Nephron progenitor cell (in vitro differentiated cells): ENCODE measurements at places on chromosomes 3 and 15.

DNA sequence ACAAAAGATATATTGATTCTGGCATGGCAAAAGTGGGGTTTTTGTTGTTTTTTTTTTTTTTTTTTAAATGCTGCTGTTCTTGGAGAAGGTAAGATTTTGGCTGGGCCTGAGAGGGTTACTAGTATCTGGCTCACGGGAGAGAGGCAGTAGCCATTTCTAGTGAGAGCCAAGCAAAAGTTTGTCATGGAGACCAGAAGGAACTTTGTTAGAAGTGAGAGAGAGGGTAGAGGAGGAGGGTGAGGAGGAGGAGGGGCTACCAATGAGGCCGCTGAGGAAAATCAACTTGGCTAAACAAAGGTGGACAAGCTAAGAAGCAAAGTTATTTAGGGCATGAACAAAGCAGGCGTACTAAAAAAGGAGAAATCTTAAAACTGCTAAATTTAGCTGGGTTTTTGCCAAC, 48.9 kb upstream of the STRIT1 start:
- DNase-seq: no peak

GRCh38 chr3:46863261-46863782, at the start of gene MYL3:
MYL3 (minus strand) TSS chr3:46863444; CDS start chr3:46863390, 54 bp downstream.
- DNase-seq: no peak

GRCh38 chr3:157282261-157283191, 122.6 kb upstream of the CCNL1 start:
- no peak for DNase-seq

GRCh38 chr3:84961011-84961410, 2.2 kb downstream of the CADM2 start:
- DNase-seq: no peak

DNA sequence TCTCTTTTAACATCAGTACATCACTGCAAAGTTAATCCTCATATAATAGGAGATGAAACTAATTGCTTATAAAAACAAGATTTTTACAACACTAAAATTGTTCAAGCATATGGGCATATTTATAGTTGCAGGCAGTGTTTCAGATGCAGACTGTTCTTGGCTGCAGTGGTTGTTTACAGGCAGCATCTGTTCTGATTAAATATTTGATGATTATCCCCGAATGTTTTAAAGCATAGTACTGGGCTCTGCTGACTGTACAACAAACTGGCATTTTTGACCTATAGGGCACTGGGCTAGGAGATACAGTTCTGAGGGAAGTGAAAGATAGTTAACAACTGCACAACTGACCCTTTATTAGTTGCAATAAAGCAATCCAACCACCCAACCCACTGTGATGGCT, 113.6 kb downstream of the UBE3A start:
- DNase-seq: no peak

- DNase-seq: no peak
Measured at GRCh38 chr3:117602058-117602644, 892.6 kb downstream of the TUSC7 start.

GRCh38 chr15:26620528-26621458, 152.1 kb downstream of the GABRB3 start:
- DNase-seq: no peak
